NCI-H2171 treated with DMSO at 0.1 percent for 48 hours (cell line): ENCODE measurements at places on chromosomes 16 and 17.

- DNase-seq: no peak
These were observed 1074.7 kb downstream of the CDH11 start for GRCh38 chr16:64047207-64047606.

GRCh38 chr16:25868706-25869370 lies 177.1 kb downstream of the HS3ST4 start:
- DNase-seq: no peak

DNA sequence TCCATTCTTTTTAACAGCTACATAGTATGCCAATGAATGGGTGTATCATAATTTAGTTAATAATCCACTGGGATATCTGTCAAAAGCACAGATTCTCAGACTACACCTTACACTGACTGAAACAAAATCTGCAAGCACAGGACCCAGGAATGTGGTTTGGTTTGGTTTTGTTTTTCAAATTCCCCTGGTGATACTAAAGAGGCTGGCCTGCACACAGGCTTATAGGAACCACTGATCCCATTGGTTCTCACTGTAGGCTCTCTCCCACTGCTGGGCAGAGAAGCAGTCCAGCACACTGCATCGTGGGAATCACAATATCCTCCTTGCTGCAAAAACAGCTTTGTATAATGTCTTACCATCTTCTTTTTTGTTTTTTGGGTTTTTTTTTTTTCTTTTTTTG lies 67.1 kb downstream of the TEX14 start:
- no peak for DNase-seq

- DNase-seq: no peak
These were observed 16.2 kb upstream of the RMI2 start for GRCh38 chr16:11329071-11329491.

DNA sequence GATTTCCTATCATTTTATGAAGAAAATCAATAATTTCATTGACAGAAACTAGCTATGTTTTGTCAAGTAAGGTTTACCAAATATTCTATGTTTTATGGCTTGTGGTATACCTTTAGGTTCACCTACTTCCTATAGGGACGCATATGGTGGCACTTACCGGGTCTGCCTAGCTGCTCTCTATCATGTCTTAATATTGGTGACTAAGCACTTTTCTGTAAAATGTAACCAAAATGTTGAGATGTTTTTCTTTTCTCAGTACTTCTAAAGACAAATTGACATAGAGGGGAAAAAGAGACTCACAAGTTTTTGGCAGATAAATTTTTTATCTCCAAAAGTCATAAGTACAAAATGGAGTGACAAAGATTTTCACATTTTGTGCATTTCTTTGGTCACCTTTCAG lies 22.6 kb upstream of the MYH4 start:
- DNase-seq: no peak

- DNase-seq: no peak
These were observed 292.1 kb downstream of the SNX29 start for GRCh38 chr16:12268606-12269005.

- DNase-seq: no peak
These were observed 16.3 kb downstream of the ATAD5 start for GRCh38 chr17:30848021-30848420.

- DNase-seq: no peak
These were observed 22.5 kb upstream of the TACO1 start for GRCh38 chr17:63578027-63578768.

DNA sequence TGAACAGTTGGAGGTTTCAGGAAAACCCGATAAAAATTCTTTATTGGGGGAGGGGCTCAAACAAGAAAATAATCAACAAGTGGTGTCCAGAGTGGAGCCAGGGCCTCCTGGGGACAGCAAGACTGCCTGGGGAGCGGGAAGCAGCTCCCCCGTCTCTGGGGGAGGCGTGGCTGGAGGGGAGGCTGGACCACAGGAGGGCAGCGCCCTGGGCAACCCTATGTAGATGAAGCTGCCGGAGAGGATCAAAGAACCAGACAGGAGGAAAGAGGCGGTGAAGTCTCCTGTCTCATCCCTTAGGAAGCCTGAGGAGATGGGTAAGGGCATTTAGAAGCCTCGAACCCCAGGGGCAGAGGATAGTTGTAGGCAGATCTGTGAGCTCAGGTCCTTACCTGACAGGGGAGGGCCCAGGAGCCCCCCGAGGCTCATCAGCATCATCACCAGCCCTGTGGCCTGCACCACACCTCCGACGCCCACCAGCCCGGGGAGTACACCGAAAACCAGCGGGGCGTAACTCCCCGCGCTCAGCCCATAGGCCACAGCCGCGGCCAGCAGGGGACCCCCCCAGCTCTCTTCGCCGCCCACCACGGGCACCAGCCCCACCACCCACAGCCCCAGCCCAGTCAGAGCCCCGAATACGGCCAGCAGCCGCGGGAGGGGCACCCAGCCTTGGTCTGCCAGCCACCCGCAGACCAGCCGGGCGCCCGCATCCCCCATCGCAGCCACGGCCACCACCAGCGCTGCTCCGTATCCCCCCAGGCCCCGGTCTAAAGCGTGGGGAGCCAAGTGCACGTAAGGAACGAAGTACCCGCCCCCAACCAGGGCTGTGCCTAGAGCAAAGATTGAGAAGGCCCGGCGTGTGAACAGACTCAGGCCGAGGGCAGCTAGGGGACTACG lies 2.0 kb downstream of the SLC16A11 start:
- no peak for DNase-seq

GRCh38 chr17:8949061-8949661 lies 16.3 kb downstream of the PIK3R5 start:
- DNase-seq: no peak

- DNase-seq: no peak
These were observed 19.3 kb downstream of the SHMT1 start for GRCh38 chr17:18344021-18344420.

DNA sequence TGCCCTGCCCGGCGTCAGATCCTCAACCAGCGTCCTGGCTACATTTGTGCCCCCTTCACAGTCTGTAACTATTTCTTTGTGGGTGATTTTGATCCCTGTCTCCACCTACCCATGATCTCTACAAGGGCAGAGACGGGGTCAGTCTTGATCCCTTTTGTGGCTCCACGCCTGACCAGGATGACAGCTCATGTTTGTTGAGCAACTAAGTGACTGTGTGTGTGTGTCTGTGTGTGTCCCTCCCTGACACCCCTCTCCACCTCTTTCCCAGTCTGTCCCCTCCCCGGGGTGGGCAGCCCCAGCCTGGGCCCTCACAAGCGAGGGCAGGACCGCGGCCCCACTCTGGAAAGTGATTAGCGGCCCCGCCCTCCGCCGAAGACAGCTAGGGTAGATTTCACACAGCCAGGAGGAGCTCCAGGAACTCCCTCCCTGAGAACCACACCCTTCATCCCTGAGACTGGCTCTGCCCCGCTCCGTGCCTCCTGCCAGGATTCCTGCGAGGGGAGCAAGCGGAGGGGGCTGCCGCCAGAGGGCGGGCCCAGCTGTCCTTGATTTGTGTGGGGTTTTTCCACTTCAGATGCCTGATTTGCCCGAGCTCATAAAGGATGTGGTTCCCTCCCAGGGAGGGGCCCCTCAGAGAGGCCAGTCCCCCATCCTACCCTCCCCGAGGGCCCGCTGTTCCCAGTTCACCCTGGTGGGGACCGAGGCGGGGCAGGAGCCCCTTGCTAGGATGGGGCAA lies 5.3 kb upstream of the HS3ST6 start:
- peak; percentile 93 for DNase-seq
